Epithelial cell of esophagus (primary cell): ENCODE measurements at places on chromosomes 1 and 21.

DNA sequence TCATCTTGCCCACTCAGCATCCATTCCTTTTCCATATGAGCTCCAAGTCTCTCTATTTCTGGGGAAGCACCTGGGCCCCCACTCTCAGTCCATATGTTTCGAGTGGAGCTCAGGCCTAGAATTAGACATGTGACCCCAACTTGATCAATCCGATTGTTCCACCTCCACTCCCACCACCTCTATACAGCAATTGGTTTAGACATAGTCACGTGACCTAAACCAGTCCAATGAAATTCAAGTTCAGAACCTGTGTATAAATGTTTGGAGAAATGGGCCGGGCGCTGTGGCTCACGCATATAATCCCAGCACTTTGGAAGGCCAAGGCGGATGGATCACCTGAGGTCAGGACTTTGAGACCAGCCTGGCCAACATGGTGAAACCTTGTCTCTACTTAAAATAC is 29.6 kb upstream of the CLIC4 start:
- no peak for DNase-seq

- DNase-seq, result no peak
Measured at GRCh38 chr1:29461115-29461739, 224.9 kb downstream of the PTPRU start.

DNA sequence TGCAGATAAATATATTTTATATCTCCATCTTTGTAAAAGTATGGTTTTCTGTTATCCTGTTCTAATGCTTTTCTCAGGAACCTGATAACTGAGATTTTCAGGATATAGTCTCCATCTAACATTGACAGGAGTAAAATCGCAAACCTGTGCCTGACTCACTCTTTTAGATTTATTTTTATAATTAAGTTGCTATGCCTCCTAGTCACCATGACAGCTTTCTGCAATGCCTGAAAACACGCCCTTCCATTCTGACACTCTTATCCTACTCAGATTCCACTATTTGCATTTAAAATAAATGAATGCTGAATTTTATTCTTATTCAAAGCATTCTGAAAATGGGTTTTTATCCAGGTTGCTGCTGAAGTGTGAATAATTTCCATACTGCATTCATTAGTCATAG is 62.8 kb downstream of the RGS21 start:
- no peak for DNase-seq

- DNase-seq, result no peak
Measured at GRCh38 chr21:21907271-21907670, 909.1 kb downstream of the NCAM2 start.

DNA sequence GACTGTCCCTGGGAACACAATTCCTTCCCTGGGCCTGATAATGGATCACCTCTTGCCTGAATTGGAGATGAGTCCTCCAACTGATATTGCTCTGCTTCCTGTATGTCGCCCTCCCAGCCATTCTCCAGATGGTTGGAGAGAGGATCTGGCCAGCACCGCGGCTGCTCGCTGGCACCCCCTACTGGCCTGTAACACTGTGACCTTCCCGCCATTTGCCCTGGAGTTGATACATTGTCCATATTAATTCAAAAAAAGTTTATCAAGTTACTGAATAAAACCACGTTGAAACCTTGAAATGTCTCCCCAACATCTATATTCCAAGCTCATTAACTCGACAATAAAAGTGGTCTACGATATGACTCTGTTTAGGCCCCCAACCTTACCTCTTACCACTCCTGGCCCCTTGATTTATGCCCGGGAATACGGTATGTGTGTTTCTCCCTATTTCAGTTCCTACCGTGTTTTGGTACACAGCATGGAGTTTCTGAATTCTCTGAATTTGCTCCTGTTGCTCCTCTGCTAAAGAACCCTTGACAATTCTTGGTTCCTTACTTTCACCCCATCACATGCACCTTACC is 241.8 kb upstream of the KIAA0040 start:
- DNase-seq, result no peak

GRCh38 chr1:226029093-226029496 is 30.0 kb upstream of the SDE2 start:
- DNase-seq, result no peak
